ENCODE measurements at places on chromosomes 16 and 17.

DNA sequence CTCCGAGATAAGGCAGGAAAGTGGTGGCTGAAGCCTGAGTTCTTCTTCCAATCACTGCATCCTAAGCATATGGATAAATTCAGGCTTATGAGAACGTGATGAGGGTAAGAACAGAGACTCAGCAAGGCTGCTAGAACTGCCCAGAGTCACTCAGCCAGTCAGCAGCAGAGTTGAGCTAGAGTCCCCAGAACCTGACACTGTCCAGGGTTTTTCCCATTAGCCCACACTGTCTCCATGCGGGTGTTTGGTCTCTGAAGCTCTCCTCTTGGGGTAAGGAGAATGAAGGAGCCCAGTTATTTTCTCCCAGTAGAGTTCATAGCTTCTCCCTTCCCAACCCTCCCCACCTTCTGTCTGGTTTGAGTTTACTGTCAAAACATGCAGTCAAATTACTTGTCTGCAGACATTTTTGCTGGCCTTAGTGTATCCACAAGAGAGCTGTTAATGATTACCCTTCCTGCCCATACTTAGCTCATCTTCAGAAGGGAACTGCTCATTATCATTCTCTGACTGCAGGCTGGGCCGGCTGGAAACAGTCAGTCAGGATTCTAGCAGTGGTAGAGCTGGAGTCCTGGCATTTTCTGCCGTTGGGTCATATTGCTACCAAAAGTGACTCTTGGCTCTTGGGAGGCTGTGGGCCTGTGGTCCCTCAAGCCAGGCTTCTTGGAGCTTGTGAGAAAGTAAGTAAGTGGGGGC, 460.0 kb downstream of the HS3ST3B1 start:
- no peak for DNase-seq

DNA sequence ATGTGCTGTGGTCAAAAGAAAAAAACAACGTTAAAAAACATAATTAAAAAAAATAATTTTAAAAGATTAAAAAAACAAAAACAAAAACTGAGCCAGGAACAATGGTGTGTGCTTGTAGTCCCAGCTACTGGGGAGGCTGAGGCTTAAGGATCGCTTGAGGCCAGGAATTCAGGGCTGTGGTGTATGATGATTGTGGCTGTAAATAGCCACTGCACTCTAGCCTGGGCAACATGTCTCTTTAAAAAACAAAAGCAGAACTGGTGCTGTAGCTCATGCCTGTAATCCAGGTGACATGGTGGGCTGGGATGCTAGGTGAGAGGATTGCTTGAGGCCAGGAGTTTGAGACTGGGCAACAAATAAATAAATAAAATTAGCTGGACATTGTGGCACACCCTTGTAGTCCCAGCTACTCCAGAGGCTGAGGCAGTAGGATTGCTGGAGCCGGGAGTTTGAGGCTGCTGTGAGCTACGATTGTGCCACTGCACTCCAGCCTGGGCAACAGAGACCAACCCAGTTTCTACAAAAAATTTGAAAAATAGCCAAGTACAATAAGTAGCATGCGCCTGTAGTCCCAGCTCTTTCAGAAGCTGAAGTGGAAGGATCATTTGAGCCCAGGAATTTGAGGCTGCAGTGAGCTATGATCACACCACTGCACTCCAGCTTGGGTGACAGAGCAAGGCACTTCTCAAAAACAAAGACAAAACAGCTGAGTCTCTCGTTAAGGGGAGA, 43.6 kb downstream of the NFATC3 start:
- DNase-seq, result no peak

DNA sequence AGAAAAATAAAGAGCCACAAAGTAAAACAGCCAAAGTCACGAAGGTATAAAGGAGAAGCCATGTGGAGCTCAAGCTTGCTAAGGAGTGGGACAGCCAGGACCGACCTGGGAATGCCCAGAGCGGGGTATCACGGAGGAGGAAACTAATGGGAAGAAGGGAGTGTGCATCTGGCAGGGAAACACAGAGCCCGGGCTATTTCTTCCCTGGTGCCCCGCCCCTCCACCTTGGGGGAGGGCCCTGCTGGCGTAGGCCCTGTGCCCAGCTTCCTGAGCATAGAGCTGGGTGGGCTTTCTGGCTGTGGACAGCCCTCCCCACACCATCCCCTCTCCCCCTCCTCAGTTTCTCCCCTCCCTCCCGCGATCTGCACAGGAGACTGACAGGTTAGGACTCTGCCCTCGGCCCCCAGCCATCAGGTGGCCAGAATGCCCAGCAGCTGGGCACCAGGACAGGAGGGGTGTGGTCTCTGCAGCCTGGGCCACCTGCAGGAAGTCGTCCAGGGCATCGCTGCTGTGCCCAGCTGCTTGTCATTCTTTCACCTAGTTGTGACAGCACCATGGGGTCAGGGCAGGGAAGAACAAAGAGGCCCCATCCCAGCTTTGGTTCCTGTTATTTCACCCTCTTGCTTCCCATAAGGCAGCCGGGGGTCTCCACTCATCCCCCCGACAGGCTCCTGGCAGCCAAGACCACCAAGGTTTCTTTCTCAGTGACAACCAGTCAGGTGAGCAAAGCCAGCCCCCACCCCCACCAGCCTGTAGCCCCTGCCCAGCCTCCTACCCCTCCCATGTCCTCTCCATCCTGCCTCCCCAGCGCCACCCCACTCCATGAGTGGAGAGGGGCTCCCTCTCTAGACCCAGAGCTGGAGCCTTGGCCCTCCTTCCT, 7.1 kb upstream of the DCAF7 start:
- DNase-seq, result no peak

- DNase-seq, result no peak
These were observed 3.5 kb upstream of the TSPOAP1 start for GRCh38 chr17:58331815-58332777.

DNA sequence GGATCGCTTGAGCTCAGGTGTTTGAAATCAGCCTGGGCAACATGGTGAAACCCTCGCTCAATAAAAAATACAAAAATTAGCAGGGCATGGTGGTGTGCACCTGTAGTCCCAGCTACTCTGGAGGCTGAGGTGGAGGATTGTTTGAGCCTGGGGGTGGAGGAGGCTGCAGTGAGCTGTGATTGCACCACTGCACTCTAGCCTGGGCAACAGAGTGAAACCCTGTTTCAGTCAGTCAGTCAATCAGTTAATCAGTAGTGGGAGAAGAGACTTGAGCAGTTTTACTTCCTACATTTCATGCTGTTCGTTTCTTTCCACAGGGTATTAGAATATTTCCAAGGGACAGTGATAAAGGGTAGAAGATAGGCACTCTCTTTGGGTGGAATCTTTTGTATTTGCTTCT, 8.8 kb downstream of the MAP3K3 start:
- DNase-seq, result no peak

DNA sequence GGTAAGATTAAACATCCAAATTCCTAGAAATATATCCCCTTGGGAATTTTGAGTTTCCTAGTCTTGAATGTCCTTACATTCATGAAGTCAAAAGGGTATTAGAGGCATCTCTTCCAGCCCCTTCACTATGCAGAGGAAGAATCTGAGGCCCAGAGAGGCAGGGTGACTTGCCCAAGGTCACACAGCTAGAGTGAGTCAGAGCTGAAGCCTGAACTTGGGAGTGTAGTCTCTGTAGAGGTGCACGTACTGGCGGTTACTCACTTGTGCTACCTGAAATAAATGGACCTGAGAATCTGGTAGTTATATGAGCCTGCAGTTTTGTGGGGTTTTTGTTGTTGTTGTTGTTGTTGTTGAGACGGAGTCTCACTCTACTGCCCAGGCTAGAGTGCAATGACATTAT, 164.0 kb downstream of the XYLT1 start:
- DNase-seq, result no peak
